Kasumi-1 (cell line): ENCODE measurements at places on chromosomes 13 and 19.
A peak's percentile ranks its signal among the peaks of the same experiment; 100 is the strongest.

DNA sequence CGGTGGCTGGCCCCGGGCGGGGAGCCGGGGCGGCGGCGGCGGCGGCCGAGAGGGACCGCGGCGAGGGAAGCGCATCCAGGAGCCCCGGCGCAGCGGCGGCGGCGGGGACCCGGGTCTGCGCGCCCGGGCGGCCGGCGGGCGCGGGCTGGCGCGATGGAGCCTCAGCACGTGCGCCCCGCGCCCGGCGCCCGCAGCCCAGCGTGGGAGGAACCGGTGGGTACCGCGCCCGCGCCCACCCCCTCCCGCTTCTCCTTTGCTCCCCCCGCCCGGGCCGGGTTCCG lies 7.8 kb upstream of the DGKH start:
- no peak for DNase-seq

GRCh38 chr19:19470579-19470978 lies 44.8 kb downstream of the TSSK6 start:
- peak; percentile 21 for DNase-seq

- DNase-seq: no peak
These were observed 205.5 kb downstream of the NDFIP2 start for GRCh38 chr13:79686441-79686840.

DNA sequence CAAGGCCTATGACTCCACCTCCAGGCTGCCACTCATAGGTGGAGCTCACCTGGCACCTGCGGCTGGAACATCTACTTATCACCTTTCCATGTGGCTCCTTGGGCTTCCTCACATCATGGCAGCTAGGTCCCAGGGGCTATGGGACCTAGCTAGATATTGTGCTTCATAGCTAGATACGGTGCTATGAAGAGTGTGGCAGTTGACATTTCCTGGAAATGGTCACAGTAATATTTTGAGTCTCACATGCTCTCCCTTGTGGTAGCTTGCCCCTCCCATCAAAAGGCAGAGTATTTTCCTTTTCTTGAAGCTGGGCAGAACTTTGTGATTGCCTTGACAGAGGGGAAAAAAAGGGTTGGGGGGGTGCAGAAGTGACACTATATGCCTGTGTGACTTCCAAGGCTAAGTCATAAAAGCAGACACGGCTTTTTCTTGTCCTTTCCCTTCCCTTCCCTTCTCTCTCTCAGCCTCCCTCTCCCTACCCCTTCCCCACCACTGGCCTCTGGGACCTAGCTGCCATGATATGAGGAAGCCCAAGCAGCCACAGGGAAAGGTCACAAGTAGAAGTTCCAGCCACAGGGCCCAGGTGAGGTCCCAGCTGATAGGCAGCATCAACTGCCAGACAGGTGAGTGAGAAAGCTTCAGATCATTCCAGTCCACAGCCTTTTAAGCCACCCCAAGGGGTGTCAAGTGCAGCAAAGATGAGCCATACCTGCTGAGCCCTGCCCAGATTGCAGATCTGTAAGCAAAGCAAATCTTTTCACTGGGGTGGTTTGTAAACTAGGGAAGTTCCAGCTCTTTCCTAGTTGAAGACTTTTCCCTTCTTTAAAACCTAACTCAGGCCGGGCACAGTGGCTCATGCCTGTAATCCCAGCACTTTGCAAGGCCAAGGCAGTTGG lies 6.9 kb upstream of the HIF3A start:
- no peak for DNase-seq

- no peak for DNase-seq
These were observed 315.6 kb downstream of the DLEU7 start for GRCh38 chr13:50527612-50528509.
